AG09309 (cell line): ENCODE measurements at places on chromosomes 5 and 9.

GRCh38 chr5:111495159-111495558, 17.2 kb downstream of the STARD4 start:
- DNase-seq: no peak

DNA sequence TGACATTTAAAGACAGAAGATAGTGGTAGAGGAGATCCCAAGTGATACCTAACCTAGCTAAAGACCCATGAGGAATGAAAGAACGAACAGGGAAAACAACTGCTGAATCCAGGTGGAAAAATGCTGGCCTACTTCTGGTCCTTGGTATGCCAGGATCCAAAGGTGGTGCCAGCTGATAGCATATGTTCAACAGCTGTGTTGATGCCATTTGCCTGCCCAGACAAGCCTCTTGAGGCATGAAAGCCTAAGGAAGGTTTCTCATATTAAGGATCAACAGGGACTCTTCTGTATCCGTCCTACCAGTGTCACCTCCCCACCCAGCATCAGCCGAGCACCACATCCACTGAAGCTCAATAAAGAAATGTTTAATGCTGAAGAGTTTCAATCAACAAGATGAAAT, 225.7 kb upstream of the DMRT1 start:
- DNase-seq: no peak

- peak; percentile 58 for DNase-seq
Measured at GRCh38 chr9:136051837-136052471, 43.1 kb downstream of the NACC2 start.

DNA sequence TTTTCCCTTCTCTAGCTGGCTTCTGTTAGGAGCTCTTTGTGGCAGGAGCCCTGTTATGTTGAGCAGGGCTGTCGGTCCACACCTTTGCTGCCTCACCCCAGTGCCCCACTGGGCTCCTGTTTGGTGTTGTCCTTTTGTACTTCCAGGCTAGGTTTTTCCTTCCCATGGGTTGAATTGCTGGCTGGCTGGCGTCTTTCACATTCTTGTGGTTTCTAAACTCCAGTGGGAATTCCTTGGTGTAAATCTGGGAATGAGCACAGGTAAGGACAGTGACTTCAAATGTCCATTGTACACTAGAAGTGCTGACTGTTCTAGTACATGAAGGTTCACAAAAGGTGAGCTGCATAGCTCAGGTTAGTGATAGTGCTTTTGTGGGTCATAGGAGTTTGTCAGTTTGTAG, 30.4 kb downstream of the RASGRF2 start:
- no peak for DNase-seq
